NCI-H146 (cell line): ENCODE measurements at places on chromosomes 1 and 21.

- no peak for DNase-seq
Measured at GRCh38 chr1:198265073-198265661, 108.4 kb downstream of the NEK7 start.

GRCh38 chr21:27369978-27370571 lies 403.2 kb upstream of the ADAMTS5 start:
- DNase-seq: no peak

DNA sequence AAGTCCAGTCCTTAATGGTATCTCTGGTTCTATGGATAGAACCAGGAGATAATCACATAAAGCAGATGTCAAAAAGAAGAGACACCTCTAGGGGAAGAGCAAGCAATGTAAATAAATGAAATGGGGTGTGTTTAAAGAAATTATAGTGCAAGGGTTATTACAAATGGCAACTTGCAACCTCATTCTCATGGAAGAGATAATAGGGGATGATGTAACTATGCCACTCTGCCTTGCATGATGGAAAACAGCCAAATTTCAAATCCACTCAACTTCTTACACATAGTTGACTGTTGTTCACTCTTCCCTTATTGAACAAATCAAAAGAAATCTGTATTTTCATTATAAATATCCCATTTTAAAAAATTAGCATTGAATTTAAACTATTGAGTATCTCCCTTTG lies 274.0 kb upstream of the TMPRSS15 start:
- peak; percentile 1 for DNase-seq

DNA sequence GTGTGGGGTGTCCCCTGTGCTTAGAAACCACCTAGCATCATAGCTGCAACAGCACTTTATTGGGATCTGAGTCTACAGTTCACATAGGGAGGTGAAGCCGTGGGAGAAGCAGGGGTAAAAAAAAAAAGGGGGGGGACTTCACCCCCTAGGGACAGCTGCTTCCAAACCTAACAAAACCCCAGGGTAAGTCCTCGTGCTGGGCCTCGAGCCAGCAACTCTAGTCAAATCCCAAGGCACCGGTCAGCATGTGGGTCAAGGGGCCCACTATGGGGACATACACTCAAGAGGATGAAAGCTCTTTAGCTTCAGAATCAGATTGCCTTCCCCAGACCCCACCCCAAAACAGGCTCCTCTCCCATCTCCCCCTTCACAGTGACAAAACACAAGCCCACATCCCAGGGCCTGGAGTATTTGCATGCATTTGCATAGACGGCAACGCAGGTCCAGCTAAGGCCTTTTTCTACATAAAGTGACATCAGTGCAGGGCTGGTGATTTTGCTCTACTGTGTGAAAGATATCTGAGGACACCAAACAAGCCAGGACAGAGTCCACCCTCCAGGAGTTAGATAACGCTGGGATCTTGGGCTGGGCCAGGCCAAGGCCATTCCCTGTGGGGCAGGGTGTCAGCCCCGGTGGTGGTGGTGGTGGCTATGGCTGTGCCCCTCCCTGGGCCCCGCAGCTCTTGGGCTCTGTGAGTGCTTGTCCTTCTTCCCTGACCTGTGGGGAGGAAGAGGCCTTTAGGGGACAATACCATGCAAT lies 8.1 kb upstream of the PMVK start:
- no peak for DNase-seq

DNA sequence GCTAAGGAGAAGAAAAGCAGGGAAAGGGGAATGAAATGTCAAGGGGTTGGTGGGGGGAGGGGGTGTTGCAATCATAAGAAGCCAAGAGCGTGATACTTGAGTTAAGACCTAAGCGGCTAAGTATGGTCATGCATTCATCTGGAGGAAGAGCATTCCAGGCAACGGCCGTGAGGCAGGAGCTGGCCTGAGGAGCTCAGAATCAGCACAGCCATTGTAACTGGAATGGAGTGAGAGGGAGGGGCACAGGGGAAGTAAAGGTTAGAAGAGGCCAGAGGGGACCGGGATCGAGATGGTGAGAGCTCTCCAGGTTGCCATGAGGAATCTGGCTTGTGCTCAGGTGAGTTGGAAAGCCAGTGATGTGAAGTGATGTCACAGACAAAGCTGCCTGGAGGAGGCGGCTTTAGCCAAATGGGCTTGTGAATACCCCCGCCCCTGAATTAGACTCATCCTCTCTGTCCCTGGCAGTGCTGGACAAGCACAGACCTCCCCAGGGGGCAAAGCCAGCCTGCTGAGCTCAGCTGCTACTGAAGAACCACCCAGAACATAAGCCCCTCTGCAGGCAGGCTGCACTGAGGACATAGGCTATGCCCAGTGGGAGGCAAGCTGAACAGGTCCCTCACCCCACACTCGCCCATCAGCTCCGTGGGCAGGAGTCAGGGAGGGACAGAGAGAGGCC lies 61.1 kb upstream of the LAPTM5 start:
- no peak for DNase-seq
